ENCODE measurements at places on chromosomes 3 and 15. TPM values are rescaled to one million over a fixed set of nuclear protein-coding genes. Genes with fewer than 3 reads are reported as not detected.

- no peak for DNase-seq
- no peak overlapping the region for H3K4me3 ChIP-seq
These were observed 39.6 kb downstream of the FLNB start for GRCh38 chr3:58047826-58048225.

DNA sequence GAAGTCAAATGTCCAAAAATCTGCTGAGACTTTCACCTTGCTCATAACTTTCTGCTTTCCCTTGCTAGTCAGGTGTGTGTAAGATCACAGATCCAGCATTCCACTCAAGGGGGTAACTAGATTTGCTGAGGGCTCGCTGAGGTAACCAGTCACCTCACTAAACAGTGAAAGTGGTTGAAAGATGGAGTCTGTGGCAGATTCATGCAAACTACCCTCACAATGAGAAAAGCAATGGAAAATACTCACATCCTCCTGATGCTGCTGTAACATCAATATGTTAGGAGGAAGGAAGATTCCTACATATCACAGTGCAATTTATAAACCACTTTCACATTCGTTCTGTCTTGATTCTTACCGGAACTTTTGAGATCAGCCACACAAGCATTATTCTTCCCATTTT, 174.3 kb upstream of the BCL6 start:
- no peaks in the 10 kb centered on the region for H3K36me3 ChIP-seq
- H3K4me3 ChIP-seq, result peak overlapping the region; percentile 87
- peak overlapping the region; percentile 92 for H3K27ac ChIP-seq
- H3K27me3 ChIP-seq, result peaks cover 6% of the 10 kb centered on the region

DNA sequence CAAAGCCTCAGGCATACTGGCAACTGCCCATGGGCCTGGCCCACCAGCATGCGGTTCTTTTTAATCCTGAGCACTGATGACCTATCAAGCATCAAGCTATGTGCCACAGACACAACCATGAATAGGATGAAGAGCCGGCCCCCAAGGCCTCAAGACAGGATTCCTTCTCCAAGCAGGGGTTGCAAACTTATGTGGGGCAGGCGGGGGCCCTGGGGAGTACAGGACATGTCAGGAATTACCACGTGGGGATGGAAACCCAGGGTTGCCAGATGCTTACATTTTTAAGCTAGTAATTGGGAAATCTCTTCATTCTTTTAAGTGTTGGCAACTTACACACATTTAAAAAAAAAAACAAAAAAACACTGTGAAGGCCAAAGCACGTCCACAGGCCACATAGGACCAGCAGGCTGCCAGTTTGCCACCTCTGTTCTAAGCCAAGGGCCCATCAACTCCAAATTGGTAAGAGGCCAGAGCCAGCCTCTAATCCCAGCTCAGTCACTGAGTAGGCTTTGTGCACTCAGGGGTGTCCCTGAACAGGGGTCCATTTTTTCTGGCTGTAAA, 32.8 kb downstream of the BDH1 start:
- H3K27me3 ChIP-seq, result no peaks in the 10 kb centered on the region
- no peak for DNase-seq
- peaks cover 4% of the 10 kb centered on the region for H3K36me3 ChIP-seq
- H3K4me1 ChIP-seq, result peaks cover 13% of the 10 kb centered on the region

- H3K4me3 ChIP-seq, result no peak overlapping the region
- peak overlapping the region; percentile 53 for H3K27ac ChIP-seq
- H3K4me1 ChIP-seq, result peaks cover 13% of the 10 kb centered on the region
These were observed 26.8 kb downstream of the SPTBN5 start for GRCh38 chr15:41866872-41867579.

REC114 gene
- total RNA-seq, result not detected

APBA2 gene
- total RNA-seq, result 27.1 TPM

DNA sequence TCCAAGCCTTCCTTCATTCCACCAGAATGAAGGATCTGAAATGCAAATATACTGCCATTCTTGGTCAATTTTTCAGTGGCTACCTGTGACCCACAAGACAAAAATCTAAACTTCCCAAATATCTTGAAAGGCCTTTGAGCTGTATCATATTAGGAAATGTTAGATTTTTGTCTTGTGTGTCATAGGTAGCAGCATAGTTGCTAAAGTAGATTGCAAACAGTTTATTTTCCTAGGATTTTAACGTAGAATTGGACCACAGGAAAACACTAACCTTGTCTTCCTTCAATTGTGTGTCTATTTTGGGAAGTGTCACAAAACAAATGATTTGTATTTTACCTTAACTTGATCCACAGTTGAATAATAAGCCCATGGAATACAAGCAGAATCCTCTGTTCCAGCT, 42.4 kb downstream of the CP start:
- H3K27me3 ChIP-seq, result no peaks in the 10 kb centered on the region
- no peak for DNase-seq
- no peak overlapping the region for H3K4me3 ChIP-seq

GRCh38 chr3:102180280-102180931, 254.4 kb upstream of the ZPLD1 start:
- H3K27ac ChIP-seq, result peak overlapping the region; percentile 16
- H3K36me3 ChIP-seq, result no peaks in the 10 kb centered on the region
- DNase-seq, result no peak

DNA sequence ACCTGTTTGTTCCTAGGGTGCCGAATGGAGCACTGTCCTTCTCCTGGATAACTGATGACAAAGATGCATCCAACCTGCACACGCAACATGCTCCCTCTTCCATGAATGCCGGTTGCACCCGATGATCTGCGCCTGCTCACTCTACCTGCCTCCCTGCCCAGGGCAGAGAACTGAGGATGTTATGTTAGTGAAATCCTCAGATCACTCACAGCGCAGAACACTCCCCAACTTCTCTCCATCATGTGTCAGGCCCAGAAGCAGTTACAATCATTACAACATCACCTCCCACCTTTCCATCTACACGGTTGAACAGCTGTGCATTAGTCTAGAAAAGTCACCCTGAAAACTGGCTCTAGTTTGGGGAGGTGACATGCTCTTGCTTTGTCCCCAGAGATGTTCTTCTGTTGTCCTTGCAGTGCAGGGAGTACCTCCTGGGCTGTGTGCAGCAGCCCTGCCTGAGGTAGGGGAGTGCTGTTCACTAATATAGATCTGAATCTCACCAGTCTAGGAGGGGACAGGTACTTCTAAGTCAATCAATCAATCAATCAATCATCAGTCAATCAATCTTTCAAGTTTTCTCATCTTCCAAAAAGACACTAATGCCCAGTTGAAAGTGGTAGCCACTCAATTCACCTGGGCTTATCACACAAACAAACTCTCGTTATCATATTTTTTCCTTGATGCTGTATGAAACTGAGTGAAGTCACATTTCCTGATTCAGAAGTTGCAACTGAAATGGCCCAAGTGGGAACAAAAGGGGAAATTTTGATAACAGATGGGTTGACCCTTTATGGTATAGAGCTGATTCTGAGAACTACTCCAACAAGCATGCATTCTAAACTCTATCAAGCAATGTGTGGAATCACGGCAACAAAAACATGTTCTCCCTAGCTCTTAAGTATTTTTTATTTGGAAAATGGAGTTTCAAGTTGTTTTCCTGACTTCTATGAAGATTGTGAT, 15.4 kb upstream of the ISLR start:
- DNase-seq, result no peak
- H3K27ac ChIP-seq, result no peak overlapping the region
- H3K4me1 ChIP-seq, result peaks cover 15% of the 10 kb centered on the region
- H3K27me3 ChIP-seq, result peaks cover 63% of the 10 kb centered on the region
- H3K4me3 ChIP-seq, result no peak overlapping the region
- peaks cover 4% of the 10 kb centered on the region for H3K36me3 ChIP-seq

DNA sequence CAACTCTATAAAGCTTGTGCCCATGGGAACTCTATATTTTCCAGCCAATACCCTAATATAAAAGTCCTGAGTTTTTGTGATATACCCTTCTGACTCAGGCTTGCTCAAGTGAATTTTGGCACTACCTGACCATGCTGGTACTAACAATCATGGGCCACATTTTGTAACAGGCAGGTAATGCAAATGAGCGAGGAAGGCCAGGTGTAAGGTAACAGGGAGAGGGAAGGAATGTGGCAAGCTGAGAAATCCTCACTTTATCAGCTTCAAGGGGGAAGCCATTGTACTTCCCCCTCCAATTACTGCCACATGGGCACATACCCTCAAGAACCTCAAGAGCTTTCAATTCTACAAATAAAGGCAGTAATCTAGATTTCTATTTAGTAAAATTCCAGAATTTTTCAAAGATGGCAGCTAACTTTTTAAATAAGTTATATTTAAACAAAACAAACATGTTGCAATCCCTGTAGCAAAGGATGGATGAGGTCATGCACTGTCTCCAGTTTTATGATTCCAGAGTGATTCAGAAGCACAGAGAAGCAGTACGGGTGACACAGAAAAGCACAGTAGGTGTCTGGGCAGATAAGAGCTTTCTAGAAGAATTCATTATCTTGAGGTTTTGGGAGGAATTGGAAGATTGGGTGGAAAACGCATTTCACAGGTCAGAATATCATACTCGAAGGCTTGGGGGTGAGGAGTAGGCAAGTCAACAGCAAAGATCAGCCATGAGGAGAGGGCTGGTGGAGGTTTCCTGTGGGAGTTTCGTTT, 87.6 kb downstream of the FOXP1 start:
- H3K4me3 ChIP-seq, result peak overlapping the region; percentile 63
- H3K36me3 ChIP-seq, result peaks cover 2% of the 10 kb centered on the region
- H3K27ac ChIP-seq, result peak overlapping the region; percentile 94
- peaks cover 44% of the 10 kb centered on the region for H3K4me1 ChIP-seq
- H3K27me3 ChIP-seq, result no peaks in the 10 kb centered on the region

GRCh38 chr3:112474796-112475195, 24.5 kb downstream of the BTLA start:
- peaks cover 3% of the 10 kb centered on the region for H3K36me3 ChIP-seq
- no peak for DNase-seq
- H3K27ac ChIP-seq, result peak overlapping the region; percentile 74
- H3K4me3 ChIP-seq, result no peak overlapping the region

GUCA1C gene
- total RNA-seq, result not detected

C3orf22 gene
- not detected for total RNA-seq

DNA sequence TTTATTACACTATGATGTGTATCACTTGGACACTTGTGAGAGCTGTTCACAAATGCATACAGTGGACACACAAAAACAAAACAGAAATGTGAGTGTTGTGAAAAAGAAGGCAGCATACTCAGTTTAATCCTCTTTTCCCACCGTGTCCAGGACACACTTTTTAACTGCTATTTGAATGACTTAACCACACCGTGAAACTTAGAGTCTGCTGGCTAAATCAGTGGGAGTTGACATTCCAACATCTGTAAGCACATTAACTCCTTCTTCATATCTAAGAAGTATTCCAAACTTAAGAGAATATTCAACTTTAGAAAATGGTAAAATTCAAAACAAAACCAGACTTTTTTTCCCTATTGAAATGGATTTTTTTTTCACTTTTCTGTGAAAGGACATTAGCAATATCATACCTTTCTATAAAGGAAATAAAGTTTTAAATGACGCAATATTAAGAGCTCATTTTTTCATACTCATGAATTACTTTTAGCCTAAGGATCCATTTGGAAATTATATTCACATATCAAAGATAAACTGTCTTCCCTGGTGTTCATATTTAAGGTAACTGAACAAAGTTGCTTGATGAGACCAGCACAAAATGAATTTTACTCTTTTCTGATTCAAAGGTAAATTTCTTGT, 316.6 kb downstream of the RBMS3 start:
- DNase-seq, result no peak
- H3K36me3 ChIP-seq, result no peaks in the 10 kb centered on the region
- H3K4me3 ChIP-seq, result no peak overlapping the region
- H3K4me1 ChIP-seq, result peaks cover 2% of the 10 kb centered on the region
- H3K27ac ChIP-seq, result no peak overlapping the region
- H3K27me3 ChIP-seq, result no peaks in the 10 kb centered on the region

DNA sequence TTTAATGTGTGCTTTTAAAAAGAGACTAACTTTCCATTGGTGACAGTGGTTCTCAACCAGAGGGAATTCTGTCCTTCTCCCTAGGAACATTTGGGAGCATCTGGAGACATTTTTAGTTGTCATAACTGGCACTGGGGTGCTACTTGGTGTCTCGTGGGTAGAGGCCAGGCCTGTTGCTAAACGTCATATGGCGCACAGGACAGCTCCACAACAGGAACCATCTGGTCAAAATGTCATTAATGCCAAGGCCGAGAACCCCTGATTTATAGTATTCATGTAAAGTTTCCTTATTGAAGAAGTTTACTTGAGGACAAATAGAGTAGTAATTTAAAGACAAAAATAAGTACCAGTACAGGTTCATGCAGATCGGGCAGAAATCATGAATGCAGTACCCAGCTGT, 164.2 kb downstream of the FEZF2 start:
- peaks cover 14% of the 10 kb centered on the region for H3K27me3 ChIP-seq
- H3K4me1 ChIP-seq, result peaks cover 3% of the 10 kb centered on the region

DNA sequence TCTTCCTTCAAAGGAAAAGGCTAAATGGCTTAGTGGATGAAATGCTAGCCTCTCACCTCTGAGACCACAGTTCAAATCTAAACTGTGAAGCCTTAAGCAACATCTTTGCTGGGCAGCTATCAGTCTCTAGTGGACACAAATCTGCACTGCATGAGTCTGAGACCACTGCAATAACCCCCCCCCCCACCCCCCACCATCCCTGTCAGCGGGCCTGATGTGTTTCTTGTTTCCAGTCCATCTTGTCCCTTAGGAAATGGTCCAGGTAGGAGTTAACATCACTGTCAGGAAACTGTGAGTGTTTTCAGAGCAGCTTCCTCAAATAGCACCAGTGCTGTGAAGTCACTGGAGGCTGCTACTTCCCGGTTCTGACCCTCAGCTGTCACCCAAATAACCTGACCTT, 140.6 kb upstream of the TMCO5A start:
- DNase-seq, result no peak
- no peak overlapping the region for H3K27ac ChIP-seq
- H3K4me3 ChIP-seq, result no peak overlapping the region
- no peaks in the 10 kb centered on the region for H3K27me3 ChIP-seq
- no peaks in the 10 kb centered on the region for H3K4me1 ChIP-seq
- H3K36me3 ChIP-seq, result no peaks in the 10 kb centered on the region

Data from T-helper 17 cell (primary cell).